ENCODE measurements at places on chromosomes 1 and 21.

- no peak for DNase-seq
These were observed 593.5 kb downstream of the KIF26B start for GRCh38 chr1:245748240-245748639.

- DNase-seq, result no peak
These were observed 1.3 kb downstream of the RIT1 start for GRCh38 chr1:155909894-155910293.

DNA sequence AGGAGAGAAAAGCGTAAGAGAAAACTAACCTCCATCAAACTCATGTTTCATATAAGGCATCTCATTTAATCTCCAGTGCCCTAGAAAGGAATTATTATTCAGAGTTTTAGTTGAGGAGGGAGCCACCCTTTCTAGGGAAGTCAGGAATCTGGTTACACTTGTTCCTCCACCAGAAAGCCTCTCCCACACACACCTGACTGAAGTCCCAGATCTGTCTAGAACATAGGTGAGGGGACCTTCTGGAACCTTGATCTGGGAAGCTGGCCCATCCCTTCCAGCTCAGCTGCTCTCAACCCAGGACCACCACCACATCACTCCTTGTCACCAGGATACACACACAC lies 1.9 kb upstream of the DENND2D start:
- no peak for DNase-seq

- DNase-seq, result no peak
These were observed 34.8 kb upstream of the DUSP10 start for GRCh38 chr1:221776495-221777301.

All from right renal pelvis (tissue), 4 donors.